HT1080 (cell line): ENCODE measurements at places on chromosomes 7 and 10.

DNA sequence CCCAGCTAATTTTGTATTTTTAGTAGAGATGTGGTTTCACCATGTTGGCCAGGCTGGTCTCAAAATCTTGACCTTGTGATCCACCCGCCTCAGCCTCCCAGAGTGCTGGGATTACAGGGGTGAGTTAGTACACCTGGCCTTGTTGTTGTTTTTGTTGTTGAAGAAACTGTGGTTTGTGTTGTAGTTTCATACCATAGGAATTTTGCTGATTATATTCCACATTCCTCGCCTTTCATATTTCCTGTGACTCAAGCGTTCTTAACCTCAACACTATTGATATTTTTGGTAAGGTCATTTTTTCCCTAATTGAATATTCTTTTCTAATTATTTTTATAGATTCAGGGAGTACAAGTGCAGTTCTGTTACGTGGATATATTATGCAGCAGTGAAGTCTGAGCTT lies 16.7 kb downstream of the LIPF start:
- DNase-seq = no peak

- DNase-seq = peak; percentile 42
Measured at GRCh38 chr7:46369933-46370654, 449.0 kb upstream of the IGFBP3 start.

GRCh38 chr10:103842605-103843004 lies 12.8 kb downstream of the SH3PXD2A start:
- DNase-seq = no peak

DNA sequence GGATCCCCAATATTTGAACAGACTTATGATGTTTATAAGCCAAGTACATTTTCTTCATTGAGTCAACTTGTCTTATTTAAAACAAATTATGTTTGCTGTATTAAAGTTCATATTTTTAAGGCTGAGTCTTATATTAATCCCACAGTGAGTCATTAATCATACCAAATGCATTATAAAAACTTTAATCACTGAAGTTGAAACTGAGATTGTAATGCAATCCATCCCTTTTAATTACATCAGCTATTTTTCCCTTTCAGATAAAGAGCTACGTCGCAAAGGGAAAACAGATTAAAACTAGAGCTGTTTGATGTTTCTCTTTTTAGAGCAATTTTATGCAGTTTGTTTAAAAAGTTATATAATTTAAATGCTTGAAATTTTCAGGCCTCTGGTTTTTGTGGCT lies 183.0 kb downstream of the ARID5B start:
- no peak for DNase-seq

- peak; percentile 46 for DNase-seq
Measured at GRCh38 chr10:14478604-14479003, 147.9 kb upstream of the FRMD4A start.

- no peak for DNase-seq
Measured at GRCh38 chr10:112954974-112955581, 5.0 kb downstream of the TCF7L2 start.

DNA sequence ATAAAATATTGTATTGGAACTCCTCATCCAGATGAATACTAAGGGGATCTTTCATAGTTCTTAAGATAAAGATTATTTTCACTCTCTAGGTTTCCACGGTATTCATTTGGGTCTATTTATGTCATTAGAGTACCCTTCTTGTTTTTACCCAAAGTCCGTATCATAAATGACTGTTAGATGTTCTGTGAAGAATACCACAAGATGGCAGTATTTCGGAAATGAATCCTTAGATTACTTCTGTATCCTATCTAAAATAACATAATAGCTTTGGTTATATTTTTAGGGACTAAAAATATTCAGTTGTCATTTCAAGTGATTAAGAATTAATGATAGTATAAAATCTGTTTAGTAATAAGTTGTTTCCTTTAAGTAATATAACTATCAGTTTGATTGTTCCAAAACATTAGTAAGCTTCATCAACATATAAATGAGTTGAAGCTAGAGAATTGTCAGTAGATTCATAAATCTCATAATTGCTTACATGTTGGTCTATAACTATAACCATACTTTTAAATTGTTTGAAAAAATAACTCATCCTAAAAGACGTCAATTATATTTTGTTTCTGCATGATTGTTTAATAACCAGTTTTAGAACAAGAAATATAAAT lies 337.5 kb upstream of the KCND2 start:
- peak; percentile 12 for DNase-seq

DNA sequence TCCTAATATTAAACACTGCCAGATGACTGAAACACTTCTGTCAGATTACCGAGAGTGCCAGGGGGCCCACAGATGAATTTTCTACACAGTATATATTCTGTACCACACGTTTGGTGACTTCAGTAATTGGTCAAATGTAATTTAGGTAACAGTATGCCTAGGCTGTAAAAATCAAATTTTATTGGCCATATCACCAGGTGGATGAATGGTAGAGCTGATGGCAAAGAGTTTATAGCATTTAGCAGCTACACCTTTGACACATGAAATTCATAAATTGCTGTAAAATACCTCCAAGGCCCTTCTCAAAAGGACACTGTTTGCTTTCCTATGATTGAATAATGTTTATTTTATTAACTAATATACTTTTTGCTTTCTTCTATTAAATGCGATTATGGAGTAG lies 101.3 kb downstream of the ARID5B start:
- no peak for DNase-seq

- no peak for DNase-seq
Measured at GRCh38 chr10:110504111-110504735, 6.5 kb downstream of the DUSP5 start.

DNA sequence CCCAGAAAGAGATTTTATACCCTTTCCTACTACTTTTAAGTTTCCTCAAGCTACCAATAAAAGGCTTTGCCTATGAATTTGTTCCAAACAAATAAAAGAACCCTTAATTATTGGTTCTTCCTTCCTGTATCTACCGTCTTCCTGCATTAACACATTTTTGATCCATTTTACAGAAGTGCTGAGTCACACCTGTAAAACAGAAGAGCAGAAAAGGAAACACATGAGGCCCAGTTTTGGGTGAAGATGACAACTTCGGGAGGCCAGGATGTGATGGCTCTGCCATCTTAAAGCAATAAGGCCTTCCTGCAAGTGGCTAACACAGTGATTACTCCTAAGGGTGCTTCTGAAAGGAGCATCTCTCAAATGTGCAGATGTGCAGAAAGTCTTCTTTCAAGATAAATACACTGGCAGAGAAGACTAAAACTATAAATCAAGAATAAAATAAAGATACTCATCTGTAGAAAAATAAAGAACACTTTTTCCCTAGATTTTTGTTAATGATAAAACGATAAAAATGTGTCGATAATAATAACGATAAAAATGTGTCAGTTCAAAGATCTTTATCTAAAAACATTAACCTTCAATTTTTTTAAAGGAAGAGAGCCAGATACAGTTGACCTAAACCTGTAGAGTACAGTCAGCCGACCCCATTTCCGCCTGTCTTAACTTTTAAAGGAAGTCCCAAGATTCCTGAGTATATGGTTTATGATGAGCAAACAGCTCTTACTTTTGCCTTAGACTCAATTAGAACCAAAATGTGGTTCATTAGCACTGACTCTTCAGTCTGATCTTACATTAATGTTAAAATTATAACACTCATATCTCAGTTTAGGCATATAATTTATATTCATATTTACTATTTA lies 108.6 kb downstream of the UBE2H start:
- peak; percentile 46 for DNase-seq

- DNase-seq = no peak
Measured at GRCh38 chr7:159200421-159200820, 55.8 kb upstream of the VIPR2 start.

DNA sequence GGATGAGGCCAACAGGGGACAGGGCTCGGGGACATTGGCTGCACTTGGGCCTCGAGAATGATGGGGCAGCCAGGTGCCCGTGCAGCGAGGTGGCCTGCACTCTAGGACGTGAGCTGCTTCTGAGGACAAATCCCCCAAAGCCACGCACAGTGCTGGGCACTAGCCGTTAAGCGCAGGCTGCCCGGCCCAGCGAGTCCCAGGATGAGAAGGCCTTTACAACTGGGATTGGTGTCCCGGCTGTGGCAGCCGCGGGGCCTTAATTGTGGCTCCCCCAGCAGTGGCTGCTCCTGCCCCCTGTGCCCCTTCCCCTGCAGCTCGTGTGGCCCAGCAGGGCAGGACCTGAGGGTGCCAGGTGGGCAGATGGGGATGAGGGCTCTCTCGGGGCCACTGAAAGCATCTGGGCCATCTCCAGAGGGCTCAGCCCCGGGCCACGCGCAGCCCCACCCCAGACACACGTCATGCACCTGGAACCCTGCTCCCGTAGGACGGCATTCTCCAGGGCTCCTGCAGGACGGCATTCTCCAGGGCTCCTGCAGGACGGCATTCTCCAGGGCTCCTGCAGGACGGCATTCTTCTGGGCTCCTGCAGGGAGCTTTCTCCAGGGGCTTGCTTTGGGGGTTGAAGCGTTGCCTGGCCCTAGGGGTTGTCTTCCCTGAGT lies 6.6 kb downstream of the PWWP2B start:
- no peak for DNase-seq

GRCh38 chr10:102752266-102752930 lies 8.7 kb downstream of the WBP1L start:
- DNase-seq = no peak

DNA sequence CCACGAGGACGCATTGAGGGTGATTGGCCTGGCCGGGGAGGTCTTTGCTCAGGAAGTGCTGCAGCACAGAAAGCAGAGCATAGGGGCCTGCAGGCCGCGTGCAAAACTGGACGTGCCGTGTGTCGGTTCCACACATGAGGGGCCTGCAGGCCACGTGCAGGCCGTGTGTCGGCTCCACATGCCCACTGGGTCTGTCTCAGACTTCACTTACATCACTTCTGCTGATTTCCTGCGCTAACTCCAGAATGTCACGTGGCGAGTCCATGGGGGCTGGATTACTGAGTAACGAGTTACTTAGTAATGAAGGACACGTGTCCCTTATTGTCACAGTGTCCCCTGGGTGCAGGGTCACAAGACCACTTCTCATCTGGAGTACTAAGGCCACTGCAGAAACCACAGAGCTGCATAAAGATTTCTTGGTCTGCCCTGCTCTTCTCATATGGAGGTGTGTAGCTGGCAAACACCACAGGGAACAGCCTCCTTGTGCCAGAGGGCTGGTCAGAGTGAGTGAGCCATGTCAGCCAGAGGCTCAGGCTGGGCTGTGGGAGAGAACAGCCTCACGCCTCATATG lies 60.8 kb downstream of the GDI2 start:
- no peak for DNase-seq
